NT2/D1 (cell line): ENCODE measurements at places on chromosomes 6 and 20.
A peak's percentile ranks its signal among the peaks of the same experiment; 100 is the strongest.

DNA sequence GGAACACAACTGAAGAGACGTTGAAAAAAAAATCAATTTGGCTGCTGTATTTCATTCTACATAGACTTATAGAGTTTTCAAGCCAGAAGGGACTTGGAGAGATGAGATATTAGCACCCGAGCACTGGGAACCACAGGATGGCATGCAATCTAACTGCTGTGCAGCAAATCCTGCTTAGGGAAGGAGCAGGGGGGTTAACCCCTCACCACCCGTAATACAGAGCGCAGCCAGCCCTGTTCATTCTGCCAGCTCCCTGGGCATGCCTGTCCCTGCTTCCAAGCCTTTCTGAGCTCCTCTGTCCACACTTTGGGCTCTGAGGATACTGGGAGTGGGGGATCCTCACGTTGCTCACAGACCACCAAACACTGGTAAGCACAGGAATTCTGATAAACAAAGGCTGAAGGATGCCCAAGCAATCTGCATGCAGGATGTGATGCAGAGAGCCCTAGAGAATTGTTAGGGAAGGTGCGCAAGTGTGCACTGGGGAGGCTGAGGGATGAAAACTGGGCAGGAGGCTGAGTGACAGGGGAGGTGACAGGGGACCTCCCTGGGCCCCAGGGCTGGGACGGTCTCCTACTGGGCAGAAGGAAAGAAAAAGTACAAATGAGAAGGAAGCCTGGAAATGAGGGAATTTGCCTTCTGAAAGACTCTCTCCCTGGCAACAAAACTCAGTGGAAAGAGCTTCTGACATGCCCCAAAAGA, 34.0 kb downstream of the CPNE5 start:
- no peak for DNase-seq

- no peak for DNase-seq
Observed at GRCh38 chr20:32019156-32019510, 8.9 kb downstream of the CCM2L start.

- no peak for DNase-seq
Observed at GRCh38 chr6:149918151-149918905, 4.6 kb downstream of the RAET1G start.

- DNase-seq, result no peak
Observed at GRCh38 chr6:98824162-98824901, 10.0 kb upstream of the POU3F2 start.

DNA sequence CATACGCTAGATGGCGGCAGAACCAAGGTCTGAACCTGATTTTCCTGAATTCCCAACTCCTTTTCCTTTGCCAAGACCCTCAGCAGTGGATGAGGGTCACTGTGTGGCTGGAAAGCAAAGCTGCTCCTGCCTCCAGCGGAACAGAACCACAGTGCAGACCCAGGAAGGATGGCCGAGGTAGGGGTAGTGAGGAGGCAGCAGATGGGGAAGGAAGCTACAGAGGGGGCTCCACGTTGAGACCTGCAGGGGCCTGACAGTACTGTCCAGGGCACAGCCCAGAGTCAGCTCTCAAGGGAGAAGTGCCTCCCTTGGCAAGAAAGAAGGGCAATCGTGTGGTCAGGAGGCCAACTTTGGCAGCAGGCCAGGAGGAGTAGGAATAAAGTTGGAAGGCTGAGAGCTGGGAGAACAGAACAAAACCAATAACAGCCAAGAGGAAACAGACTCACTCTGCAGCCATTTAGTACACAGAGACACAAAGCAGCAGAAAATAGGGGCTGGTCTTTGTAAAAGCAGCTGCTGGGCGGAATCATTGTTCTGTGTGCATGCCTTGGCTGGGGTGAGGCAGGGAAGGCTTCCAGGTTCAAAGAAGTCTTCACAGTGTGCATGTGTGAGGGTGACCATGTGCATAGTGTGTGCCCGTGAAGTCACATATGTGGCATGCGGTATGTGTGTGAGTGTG, 3.1 kb downstream of the GABRR2 start:
- no peak for DNase-seq

DNA sequence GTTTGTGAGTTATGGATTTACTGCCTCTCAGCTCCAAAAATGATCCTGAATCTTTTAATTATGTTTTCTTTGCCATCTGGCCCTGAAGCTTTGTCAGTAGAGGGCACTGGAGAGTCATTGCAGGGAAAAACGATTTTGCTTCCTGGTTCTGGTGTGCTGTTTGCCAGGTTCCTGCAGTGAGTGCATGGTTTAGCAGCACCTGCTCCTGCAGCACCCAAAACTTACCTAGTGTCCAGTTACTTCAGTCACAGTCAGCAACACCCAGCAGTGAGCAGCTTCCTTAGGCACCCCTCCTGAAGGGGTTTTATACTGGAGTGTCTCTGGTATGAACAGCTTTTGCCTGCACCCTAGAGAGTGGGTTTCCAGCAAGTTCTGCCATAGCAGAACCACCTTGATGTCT, 6.0 kb upstream of the TRIM26 start:
- no peak for DNase-seq

DNA sequence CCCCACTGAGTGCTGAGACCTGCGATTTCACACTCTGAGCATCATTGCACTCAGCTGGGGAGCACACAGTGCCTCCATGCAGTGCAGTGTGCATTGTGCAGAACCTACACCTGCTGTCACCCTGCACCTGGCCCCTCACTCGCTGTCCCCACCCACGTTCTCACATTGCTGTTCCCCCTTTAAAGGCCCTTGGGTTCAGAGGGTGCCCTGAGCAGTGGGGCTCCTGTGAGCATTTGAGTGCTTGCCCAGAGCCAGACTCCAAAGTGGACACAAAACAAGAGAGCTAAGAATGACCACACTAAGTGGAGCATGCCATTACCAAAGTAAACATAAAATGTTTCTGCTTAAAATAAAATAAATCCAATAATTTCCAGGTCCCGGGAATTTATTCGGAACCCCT, 131.0 kb upstream of the CST7 start:
- no peak for DNase-seq

DNA sequence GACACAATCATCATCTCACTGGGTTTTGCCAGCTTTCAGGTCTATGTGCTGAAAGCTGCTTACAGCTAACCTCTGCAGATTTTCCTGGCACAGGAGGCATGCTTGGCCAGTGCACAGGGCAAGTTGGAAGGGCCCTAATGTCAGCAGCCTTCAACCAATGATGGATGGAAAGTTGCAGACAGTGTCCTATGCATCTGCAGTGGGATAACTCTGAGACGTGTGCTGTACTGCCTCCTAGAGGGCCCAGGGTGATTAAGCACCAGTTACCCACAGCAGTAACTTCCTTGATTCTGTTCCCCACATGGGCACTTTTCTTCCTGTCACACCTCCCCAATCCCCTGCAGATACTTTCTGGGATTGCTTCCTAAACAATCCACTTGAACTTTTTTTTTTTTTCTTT, 38.6 kb downstream of the OVOL2 start:
- DNase-seq, result peak; percentile 27

DNA sequence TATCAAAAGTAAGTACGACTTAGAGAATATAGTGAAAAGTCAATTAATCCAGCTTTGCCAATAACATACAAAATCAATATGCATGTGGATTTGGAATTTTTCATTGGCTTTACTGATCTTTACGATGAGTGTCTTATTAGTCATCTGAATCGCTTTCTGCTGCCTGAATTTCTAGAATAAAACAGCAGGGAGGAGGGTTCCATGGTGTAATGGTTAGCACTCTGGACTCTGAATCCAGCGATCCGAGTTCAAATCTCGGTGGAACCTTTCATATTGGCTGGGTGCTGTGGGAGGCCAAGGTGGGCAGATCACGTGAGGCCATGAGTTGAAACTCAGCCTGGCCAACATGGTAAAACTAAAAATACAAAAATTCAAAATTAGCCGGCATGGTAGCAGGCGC, 448.8 kb downstream of the RNF144B start:
- no peak for DNase-seq

- no peak for DNase-seq
Observed at GRCh38 chr20:31685853-31686643, 36.6 kb downstream of the BCL2L1 start.

DNA sequence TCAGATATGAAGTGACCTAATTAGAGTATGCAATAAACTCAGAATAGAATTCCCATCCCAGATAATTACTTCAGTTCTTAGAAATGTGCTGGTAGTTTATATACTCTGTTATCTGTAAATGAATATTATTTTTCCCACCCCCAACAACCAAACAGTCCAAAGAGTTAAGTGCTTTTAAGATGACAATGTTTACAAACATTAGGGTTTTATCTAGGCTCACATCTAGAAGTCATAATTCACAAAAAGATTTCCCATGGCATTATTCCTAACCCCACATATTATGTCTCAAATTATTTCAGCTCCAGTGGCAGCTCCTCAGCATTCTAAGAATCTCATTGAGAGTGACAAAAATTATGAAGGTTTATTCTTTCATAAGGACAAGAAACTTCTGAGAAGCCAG, 120.9 kb downstream of the TASP1 start:
- no peak for DNase-seq
